ENCODE measurements at places on chromosomes 12 and 14. TPM values are rescaled to one million over a fixed set of nuclear protein-coding genes. Genes with fewer than 3 reads are reported as not detected.
A peak's percentile ranks its signal among the peaks of the same experiment; 100 is the strongest.

- H3K36me3 ChIP-seq: no peaks in the 10 kb centered on the region
- H3K4me3 ChIP-seq: peak within 1 kb of the TSS; percentile 78
- peak; percentile 73 for DNase-seq
Observed at GRCh38 chr14:103528587-103529382, at the start of gene TRMT61A. TSS of gene TRMT61A (plus strand) at chr14:103529196. CDS start at chr14:103529979, 783 bp downstream.

DNA sequence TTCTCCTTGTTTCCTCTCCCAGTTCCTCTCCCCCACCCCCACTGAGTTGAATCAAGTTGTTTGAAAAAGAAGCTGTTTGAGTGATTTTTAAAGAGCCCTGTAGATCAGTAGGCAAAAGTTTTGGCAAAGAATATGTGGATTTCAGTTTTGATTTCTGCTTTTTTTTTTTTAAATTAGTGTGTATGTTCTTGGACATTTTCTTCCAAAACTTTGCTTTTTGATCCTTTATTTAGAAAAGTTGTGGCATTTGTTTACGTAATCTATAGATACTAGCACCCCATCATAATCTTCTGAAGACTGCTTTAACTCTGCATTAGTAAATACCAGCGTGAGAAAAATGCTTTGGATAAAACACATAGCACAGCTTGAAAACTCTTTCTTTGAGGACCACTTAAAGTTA, 190.3 kb upstream of the SEL1L start:
- H3K36me3 ChIP-seq: no peaks in the 10 kb centered on the region
- DNase-seq: no peak
- no peak overlapping the region for H3K27ac ChIP-seq
- H3K27me3 ChIP-seq: no peaks in the 10 kb centered on the region

DNA sequence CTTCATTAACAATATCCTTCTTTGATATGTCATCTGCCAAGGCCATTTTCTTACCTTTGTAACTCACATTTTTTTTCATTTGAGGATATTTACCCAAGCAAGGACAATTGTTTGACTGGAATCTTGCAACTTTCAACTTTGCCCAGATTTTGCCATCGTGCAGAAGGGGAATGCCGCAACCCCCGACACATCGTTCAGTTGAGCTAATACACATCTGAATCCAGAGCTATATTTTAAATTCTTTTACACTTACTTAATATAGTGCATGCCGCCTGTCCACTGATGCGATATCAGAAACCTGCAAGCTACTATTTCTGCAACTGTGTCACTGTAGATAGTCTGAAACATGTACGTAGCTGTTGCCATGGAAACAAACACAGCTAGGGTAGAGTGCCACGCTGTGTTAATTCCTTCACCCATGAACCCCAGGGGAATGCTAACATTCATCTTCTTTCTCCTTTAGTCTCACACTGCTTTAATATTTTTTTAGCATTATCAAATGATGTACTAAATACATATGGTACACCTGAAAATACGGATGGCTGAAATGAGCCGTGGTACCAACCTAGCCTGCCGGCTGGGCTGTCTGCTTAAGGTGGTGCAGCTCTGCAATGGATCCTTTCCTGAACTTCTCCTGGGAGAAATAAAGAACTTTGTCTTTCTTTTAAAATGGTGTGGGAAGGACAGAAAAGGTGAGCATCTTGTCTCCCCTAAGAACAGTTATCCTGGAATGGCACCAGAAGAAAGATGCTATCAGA, 77.0 kb upstream of the FOXN3 start:
- no peak overlapping the region for H3K4me3 ChIP-seq
- H3K4me1 ChIP-seq: no peaks in the 10 kb centered on the region
- no peaks in the 10 kb centered on the region for H3K27me3 ChIP-seq
- DNase-seq: peak; percentile 5
- no peak overlapping the region for H3K27ac ChIP-seq

DNA sequence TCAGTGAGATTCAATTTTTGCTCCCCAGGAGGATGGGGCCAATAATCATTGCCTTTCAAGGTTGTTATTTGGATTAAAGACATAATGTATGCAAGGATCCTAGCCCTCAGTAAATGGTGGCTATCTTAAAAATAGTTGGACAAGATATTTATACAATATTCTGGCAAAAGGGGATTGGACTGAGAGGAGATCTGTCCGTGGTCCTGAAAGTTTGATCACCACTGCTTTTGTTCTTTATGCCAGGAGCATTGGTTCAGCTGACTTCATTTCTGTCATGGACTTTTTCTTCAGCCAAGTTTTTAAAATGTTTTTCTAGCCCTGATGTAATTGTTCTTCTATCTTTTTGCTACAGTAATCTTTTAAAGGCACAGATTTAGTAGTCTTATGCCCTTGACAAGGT, 70.2 kb upstream of the TCL1A start:
- no peaks in the 10 kb centered on the region for H3K36me3 ChIP-seq
- H3K27me3 ChIP-seq: no peaks in the 10 kb centered on the region
- no peak for DNase-seq

DNA sequence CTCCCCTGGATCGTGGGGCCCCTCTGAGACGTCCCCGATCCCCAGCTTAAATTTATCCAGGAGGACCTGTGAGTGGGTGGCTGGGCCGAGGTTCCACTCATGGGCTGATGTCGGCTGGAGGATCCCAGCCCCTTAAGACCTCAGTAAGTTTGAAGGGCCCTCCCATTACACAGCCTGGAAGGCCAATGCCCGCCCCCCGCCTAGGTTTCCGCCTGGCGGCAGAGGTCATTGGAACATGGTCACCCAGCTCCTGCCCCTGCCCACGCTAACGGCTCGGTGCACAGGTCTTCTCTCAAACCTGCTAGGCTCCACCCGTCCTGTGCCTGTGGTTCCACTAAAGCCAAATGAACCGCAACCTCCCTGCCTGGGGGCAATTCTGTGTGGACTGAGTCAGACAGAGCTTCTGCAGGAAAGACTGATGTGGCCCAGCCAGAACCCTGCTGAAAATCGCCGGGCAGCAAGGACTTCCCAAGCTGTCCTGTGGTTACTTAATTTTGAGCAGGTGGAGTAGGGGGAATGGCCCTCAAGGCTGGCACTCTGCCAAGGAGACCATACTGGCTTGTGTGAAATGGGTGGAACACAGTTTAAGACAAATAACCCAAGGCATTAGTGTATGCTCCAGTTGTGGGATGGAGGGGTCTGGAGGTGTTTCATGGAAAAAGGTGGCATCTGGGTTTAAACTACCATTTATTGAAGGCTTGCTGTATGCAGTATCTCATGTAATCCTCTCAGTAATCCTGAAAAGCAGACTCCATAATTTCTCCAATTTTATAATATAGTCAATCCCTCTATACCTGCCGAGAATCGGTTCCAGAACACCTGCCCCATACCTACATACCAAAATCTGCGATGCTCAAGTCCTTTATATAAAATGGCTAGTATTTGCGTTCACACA, 903 bp upstream of the NT5DC3 start:
- H3K4me3 ChIP-seq: no peak overlapping the region
- peaks cover 2% of the 10 kb centered on the region for H3K27me3 ChIP-seq
- H3K36me3 ChIP-seq: no peaks in the 10 kb centered on the region
- H3K4me1 ChIP-seq: peaks cover 16% of the 10 kb centered on the region
- DNase-seq: peak; percentile 14

- no peak overlapping the region for H3K27ac ChIP-seq
- no peaks in the 10 kb centered on the region for H3K36me3 ChIP-seq
- no peaks in the 10 kb centered on the region for H3K27me3 ChIP-seq
- no peaks in the 10 kb centered on the region for H3K4me1 ChIP-seq
Observed at GRCh38 chr14:99544991-99545390, 59.0 kb downstream of the CCDC85C start.

- no peaks in the 10 kb centered on the region for H3K27me3 ChIP-seq
- no peak for DNase-seq
- no peak overlapping the region for H3K4me3 ChIP-seq
Observed at GRCh38 chr12:120064054-120064940, 52.3 kb downstream of the RAB35 start.

DNA sequence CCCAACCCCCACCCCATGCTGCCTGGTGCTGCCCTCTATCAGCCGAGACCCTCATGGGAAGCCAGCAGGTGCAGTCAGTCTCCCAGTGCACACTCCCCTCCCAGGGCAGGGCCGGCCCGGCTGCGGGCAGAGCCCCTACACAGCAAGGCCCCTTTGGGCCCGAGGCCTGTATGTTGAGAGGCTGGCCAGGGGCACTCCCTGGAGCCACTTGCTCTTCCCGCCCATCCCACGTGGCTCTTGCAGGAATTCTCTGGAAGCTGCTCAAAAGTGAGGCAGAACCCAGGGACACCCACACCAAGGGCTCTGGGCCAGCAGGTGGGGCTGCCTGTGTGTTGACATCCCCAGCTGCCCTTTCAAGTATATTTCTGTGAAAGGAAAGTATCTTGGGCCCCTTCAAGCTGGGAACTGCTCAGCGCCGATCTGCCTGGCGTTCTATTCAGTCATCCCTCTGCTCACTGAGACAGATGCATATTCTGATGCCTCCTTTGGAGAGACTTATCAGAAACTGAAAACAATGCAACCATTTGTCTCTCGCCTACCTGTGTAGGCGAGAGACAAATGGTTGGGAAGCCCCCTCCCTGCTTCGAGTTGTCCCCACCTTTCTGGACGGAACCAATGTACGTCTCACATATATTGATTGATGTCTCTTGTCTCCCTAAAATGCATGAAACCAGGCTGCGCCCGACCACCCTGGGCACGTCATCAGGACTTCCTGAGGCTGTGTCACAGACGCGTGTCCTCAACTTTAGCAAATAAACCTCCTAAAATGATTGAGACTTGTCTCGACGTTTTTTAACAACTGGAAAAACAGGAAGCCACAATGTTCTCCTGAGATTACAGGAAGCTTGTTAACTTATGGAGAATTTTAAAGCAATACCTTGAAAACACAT, 6.0 kb downstream of the GPR132 start:
- H3K4me3 ChIP-seq: peak overlapping the region; percentile 51
- H3K27ac ChIP-seq: peak overlapping the region; percentile 98
- no peaks in the 10 kb centered on the region for H3K27me3 ChIP-seq
- peak; percentile 61 for DNase-seq
- peaks cover 16% of the 10 kb centered on the region for H3K36me3 ChIP-seq
- H3K4me1 ChIP-seq: peaks cover 55% of the 10 kb centered on the region

DNA sequence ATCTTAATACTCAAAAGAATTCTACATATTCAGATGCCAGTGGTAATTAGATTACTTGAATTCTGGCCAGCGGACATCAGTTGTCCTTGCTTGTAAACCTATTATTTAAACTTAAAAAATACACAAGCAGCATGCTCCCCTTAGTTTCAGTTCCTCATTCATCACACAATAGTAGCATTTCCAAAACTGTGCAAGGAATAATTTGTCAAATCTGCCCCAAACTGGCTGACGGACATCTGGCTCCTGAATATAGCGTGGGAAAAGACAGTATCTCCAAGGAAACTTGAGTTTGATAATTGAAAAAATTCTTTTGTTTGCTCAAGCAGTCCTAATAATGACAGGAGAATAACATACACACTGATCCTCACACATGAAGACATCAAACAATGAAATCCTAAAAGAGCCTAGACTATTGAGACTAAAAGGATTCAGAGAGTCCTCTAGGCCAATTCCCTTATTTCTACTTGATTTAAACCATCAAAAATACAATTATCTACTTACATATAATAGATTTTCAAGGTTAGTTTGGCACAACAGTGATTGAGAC, 90.4 kb downstream of the KIF21A start:
- H3K27me3 ChIP-seq: no peaks in the 10 kb centered on the region
- peaks cover 2% of the 10 kb centered on the region for H3K36me3 ChIP-seq
- no peak for DNase-seq

DNA sequence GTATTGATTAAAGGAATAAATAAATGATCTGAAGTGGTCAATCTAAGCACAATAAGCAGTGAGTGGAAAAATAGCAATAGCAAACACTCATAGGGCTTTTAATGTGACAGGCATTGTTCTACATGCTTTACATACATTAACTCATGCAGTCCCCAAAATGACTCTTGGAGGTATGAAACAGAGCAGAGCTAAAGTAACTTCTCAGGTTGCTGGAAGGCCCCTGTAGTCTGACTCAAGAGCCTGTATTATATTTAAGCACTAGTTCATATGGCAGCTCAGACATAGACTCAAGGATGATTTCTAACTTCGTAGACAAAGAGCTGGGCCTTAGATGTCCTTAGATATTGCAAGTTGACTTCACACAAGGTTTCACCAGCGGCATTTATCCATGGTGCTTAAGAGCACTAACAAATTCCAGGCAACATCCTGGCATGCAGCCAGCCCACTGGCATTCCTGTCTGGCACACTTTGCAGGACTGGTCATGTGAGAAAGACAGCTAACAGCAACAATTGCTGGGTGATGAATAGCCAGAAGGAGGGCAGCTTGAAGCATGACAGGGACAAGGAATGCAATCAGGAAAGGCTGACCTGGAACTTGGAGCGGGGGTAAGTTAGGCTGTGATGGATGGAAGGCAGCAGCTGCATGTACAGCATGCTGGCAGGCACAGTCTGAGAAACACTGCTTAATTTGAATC, 22.9 kb upstream of the KTN1 start:
- H3K27ac ChIP-seq: no peak overlapping the region
- DNase-seq: no peak
- no peaks in the 10 kb centered on the region for H3K36me3 ChIP-seq
- no peak overlapping the region for H3K4me3 ChIP-seq
- no peaks in the 10 kb centered on the region for H3K27me3 ChIP-seq
- H3K4me1 ChIP-seq: no peaks in the 10 kb centered on the region

DNA sequence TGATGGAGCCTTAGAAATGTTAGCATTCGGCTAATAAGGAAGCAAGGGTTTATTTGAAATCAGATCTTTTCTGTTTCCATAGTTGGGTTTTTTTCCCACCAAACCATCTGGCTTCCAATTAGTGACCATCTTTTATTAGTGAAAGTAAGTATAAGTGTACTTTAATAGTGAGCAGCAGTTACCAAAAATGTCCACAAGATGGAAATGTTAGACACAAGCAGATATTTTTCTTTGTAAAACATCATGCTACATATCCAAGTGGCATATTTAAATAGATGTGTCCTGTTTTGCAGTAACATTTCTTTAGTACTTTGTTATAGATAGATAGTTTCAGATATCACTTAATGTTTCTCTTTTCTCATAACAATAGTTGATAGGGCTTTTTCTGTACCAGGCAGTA, 28.8 kb downstream of the YEATS4 start:
- peak; percentile 26 for DNase-seq
- H3K4me3 ChIP-seq: no peak overlapping the region
- H3K36me3 ChIP-seq: peaks cover 19% of the 10 kb centered on the region
- no peaks in the 10 kb centered on the region for H3K4me1 ChIP-seq
- H3K27me3 ChIP-seq: no peaks in the 10 kb centered on the region
- no peak overlapping the region for H3K27ac ChIP-seq

DNA sequence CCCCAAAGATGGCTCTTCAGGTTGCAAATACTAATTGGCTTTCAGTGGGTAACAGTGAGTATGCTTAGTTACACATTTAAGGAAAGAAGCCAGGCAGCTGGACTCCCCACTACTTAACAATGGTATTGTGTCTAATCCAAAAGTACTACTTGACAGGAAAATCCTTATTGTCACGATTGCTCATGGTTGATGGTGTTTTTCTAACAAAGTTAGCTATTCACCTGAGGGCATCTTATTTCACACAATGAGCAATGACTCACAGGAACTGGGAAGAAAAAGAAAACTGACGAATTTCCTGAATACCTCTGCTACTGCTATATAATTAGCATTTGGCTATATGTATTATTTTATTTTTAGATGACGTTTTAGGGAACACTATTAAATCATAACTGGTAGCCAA, 33.4 kb upstream of the ALG10 start:
- no peak overlapping the region for H3K27ac ChIP-seq
- DNase-seq: no peak
- H3K4me3 ChIP-seq: no peak overlapping the region

Gene GLIPR1L2
- total RNA-seq: 0.27 TPM

Gene SLC5A8
- total RNA-seq: not detected

Gene DCN
- total RNA-seq: not detected

Gene CNTN1
- total RNA-seq: not detected

Gene SLCO1C1
- total RNA-seq: not detected

Gene TRPV4
- total RNA-seq: not detected

Gene CHST11
- 192 TPM for total RNA-seq

Gene P2RX2
- not detected for total RNA-seq

All from CD4-positive, CD25-positive, alpha-beta regulatory T cell (primary cell).